Activated T-cell treated with anti-CD3 and anti-CD28 coated beads, Interleukin-2, amount 50 U/mL, for 24 hours (primary cell): ENCODE measurements at places on chromosomes 12 and 14.

GRCh38 chr12:6914947-6915788, 788 bp downstream of the ENO2 start:
- H3K36me3 ChIP-seq = peaks cover 52% of the 10 kb centered on the region
- no peak for DNase-seq
- peak overlapping the region; percentile 97 for H3K4me3 ChIP-seq
- H3K27ac ChIP-seq = peak overlapping the region; percentile 90
- H3K4me1 ChIP-seq = peaks cover 42% of the 10 kb centered on the region

DNA sequence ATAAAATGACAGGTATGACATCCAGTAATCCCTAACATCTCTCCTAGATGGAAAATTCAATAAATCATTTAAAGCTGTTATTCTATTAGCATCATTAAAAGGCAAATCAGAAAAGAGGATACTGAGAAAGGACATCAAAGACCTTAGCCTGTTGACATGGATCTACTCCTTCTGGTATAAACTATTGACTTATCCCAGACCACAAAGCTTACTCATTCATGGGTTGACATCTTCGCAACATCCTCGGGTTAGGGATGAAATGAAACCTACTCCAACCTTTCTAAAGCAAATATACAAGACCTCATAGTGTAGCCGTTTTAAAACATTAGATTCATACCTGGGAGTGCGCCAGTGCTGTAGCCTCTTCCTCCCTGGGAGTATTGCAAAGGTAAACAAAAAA, 191.5 kb upstream of the BTG1 start:
- no peak overlapping the region for H3K4me3 ChIP-seq
- H3K27ac ChIP-seq = no peak overlapping the region
- no peaks in the 10 kb centered on the region for H3K36me3 ChIP-seq
- no peaks in the 10 kb centered on the region for H3K27me3 ChIP-seq

DNA sequence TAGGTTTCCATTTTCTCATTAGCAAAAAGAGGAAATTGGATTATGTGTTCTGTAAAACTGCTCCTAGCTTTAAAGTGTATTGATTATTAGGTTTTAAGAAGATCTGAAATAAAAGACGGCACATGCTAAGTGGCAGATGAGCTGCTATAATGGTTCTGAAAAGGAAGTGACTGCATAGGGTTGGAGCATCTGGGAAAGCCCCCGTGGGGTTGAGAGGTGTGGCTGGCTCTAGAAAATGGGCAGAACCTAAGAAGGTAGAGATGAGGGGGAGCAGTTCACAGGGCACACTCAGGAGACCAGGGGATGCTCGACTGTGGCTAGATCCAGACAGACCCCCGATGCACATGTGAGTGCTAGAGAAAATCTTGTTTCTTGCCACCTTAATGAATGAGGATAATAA, 1.9 kb downstream of the IFNG-AS1 start:
- H3K36me3 ChIP-seq = no peaks in the 10 kb centered on the region
- no peaks in the 10 kb centered on the region for H3K27me3 ChIP-seq
- H3K27ac ChIP-seq = peak overlapping the region; percentile 76
- H3K4me3 ChIP-seq = peak overlapping the region; percentile 55
- H3K4me1 ChIP-seq = peaks cover 49% of the 10 kb centered on the region

DNA sequence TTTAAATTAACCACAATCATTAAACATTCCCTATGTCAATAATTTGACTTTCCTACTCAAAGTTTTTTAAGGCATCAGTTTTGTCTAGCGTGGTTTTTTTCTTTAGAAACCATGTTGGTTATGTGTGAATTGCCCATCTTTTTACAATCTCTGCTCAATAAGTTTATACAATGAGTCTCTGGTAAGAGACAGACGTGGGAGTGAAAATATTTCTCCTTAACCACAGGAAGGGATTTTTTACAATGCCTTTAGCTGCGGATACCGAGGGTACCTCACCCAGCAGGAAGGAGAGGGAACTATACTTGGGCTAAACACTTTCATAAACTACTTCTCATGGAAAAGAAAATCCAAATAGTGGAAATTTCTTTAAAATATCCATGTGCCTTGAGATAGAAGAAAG, 191.4 kb upstream of the BCL2L14 start:
- no peak for DNase-seq
- peaks cover 82% of the 10 kb centered on the region for H3K36me3 ChIP-seq
- H3K27me3 ChIP-seq = no peaks in the 10 kb centered on the region
- H3K4me1 ChIP-seq = peaks cover 49% of the 10 kb centered on the region

- no peaks in the 10 kb centered on the region for H3K4me1 ChIP-seq
- peaks cover 24% of the 10 kb centered on the region for H3K27me3 ChIP-seq
- no peak overlapping the region for H3K4me3 ChIP-seq
- no peak for DNase-seq
- no peaks in the 10 kb centered on the region for H3K36me3 ChIP-seq
Observed at GRCh38 chr14:24818058-24818822, 184.2 kb upstream of the GZMB start.

GRCh38 chr12:10171973-10172728, at the start of gene OLR1:
Gene OLR1, minus strand, starts transcription at chr12:10172132. Its CDS starts 55 bp downstream, at chr12:10172077.
- DNase-seq = no peak
- no peak within 1 kb of the TSS for H3K4me3 ChIP-seq
- no peak within 1 kb of the TSS for H3K27ac ChIP-seq
- H3K4me1 ChIP-seq = no peaks in the 10 kb centered on the region
- no peaks in the 10 kb centered on the region for H3K36me3 ChIP-seq

- peaks cover 54% of the 10 kb centered on the region for H3K36me3 ChIP-seq
- H3K27ac ChIP-seq = peak overlapping the region; percentile 88
- no peak for DNase-seq
- peaks cover 61% of the 10 kb centered on the region for H3K4me1 ChIP-seq
- H3K27me3 ChIP-seq = no peaks in the 10 kb centered on the region
Observed at GRCh38 chr12:119990382-119990874, 1.4 kb downstream of the BICDL1 start.

DNA sequence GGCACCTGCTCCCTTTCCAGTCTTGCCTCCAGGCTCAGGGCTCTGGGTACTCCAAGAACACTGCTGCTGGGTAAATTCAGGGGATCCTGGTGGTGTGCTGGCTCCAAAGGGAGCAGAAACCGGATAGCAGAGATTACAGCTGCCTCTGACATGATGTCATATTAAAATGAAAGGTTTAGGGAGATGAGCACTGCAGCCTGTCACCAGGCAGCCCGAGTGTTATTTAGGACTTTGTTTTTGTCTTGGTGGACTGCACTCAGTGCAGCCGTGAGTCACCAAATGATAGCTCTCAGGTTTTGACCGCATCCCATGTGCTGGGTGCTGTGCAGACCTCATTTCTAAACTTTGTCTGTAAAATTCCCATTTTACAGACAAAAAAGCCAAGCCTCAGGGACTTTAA, 266.0 kb upstream of the CRY1 start:
- no peaks in the 10 kb centered on the region for H3K27me3 ChIP-seq
- peaks cover 51% of the 10 kb centered on the region for H3K4me1 ChIP-seq
- no peak for DNase-seq
- no peak overlapping the region for H3K4me3 ChIP-seq

GRCh38 chr14:34732802-34733201, 18.4 kb upstream of the CFL2 start:
- no peak for DNase-seq
- no peak overlapping the region for H3K27ac ChIP-seq
- H3K4me3 ChIP-seq = no peak overlapping the region
- no peaks in the 10 kb centered on the region for H3K27me3 ChIP-seq
- no peaks in the 10 kb centered on the region for H3K36me3 ChIP-seq
- H3K4me1 ChIP-seq = no peaks in the 10 kb centered on the region

GRCh38 chr12:1661553-1662335, 29.1 kb upstream of the ADIPOR2 start:
- peak overlapping the region; percentile 79 for H3K4me3 ChIP-seq
- no peaks in the 10 kb centered on the region for H3K36me3 ChIP-seq
- no peaks in the 10 kb centered on the region for H3K27me3 ChIP-seq
- peaks cover 32% of the 10 kb centered on the region for H3K4me1 ChIP-seq
- DNase-seq = peak; percentile 87
